Stimulated activated CD4-positive, alpha-beta T cell treated with anti-CD3 and anti-CD28 coated beads, Interleukin-4, amount 100 ng/mL, for 24 hours (primary cell): ENCODE measurements at places on chromosomes 7 and 10.

DNA sequence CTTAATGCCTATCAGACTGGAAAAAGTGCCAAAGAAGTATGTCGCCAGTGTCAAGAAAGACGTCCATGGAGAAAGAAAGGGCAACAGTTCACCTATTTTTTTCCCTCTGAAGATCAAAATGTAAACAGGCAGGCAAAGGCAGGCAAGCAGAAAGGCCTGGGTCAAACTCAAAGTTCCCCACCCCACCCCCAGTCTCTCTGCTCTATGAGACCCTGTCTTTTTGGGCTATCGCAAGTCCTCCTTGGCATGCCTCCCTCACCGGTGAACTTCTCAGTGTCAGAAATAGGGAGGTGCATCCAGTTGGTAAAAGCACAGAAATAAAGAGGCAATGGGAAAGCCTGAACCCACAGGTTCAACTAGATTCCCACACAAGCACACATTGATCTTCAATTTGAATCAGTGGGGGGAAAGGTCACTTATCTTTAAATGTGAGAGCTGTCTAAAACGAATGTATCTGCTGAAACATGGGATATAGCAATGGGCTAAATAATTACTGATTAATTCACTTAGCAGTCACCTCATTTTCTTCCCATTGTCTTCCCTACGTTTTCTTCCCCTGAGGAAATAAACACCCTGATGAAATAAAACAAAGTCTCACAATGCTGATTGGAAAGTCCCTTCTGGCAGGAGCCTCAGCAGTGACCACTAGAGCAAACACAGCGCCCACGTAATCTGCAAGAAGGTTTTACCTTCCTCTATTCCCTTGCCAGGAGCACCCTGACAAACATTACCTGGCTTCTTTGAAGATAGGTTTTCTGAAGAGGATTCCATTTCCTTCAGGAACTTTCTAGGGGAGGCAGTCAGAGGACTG lies 31.1 kb downstream of the JAZF1 start:
- no peak for DNase-seq

DNA sequence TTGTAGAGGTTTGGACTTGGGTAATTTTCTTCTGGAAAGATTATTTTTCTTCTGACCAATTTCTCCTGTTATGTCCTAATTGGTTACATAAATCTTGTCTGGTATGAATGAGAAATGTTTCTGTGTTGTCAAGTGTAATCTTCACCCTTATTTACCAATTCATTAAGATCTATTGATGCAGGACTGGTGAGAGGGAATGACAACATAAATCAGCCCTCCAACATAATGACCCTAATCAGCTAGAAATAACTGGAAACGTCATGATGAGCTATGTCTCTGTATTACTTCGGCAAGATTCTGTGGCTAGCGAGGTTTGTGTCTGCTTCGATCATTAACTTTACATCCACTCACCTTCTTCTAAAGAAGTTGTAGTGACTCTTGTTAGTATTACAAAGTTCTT lies 3.5 kb downstream of the FOXP2 start:
- no peak for DNase-seq

- no peak for DNase-seq
Observed at GRCh38 chr10:98411166-98411565, 3.8 kb downstream of the PYROXD2 start.

GRCh38 chr10:102781090-102781920 lies 37.6 kb downstream of the WBP1L start:
- no peak for DNase-seq

DNA sequence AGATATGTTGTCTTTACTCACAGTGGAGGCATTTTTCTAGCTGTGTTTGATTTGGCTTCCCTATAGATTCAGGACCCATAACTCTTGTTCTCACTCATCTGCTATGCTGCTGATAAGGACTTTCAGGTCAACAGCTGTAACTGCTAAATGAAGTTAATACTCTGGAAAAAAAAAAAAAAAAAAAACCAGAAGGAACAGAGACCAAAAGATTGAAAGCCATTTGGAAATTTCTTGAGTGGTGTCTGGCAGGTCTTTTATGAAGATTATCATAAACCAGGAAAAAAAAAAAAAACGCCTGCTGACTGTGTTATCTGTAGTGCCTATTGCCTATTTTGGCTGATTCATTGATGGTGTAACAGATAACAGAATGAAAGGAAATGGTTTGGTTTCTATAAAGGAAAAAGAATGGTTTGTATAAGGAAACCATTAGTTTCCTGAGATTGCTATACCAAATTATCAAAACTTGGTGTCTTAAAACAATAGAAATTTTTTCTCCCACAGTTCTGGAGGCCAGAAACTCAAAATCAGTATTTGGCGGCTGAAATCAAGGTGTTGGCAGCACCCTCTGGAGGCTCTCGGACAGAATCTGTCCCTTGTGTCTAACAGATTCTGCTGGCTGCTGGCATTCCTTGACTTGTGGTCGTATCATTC lies 60.5 kb upstream of the BET1 start:
- DNase-seq: no peak

GRCh38 chr10:86585037-86585929 lies 63.7 kb upstream of the WAPL start:
- DNase-seq: peak; percentile 75

DNA sequence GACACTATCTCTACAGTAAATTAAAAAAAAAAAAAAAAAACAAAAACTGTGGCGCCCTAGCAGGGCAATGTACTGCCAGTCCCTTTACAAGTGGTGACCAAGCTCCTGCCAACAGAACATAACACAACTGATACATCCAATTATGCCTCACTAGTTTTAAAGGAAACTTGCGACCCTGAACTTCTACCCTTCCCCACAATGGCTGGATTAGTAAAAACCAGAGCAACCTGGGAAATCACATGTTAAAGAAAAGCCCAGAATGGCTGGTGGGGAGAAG lies 16.5 kb downstream of the ATE1 start:
- no peak for DNase-seq

DNA sequence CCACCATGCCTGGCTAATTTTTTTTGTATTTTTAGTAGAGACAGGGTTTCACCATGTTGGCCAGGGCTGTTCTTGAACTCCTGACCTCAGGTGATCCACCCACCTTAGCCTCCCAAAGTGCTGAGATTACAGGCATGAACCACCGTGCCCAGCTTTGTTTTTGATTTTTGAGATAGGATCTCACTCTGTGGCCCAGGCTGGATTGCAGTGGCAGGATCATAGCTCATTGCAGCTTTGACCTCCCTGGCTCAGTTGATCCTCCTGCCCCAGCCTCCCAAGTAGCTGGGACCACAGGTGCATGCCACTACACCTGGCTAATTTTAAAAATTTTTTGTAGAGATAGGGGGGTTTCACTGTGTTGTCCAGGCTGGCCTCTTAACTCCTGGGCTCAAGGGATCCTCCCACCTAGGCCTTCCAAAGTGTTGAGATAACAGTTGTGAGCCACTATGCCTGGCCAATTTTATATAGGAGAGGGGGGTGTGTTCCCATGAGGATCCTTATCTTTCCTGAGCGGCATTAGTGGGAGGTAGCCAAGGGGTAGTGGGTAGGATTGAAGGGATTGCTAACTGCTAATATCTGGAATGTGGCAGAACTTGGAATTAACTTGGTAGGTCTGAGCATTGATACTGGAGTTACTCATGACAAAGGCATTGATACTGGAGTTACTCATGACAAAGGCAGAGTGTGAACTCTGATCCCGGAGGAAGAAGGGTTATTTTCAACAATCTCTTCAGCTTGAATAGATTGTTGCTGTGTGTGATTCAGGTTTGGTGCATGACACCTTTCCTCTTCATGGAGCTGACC lies 1.0 kb upstream of the NOLC1 start:
- DNase-seq: no peak

GRCh38 chr7:151367284-151367683 lies 25.7 kb downstream of the NUB1 start:
- DNase-seq: no peak

DNA sequence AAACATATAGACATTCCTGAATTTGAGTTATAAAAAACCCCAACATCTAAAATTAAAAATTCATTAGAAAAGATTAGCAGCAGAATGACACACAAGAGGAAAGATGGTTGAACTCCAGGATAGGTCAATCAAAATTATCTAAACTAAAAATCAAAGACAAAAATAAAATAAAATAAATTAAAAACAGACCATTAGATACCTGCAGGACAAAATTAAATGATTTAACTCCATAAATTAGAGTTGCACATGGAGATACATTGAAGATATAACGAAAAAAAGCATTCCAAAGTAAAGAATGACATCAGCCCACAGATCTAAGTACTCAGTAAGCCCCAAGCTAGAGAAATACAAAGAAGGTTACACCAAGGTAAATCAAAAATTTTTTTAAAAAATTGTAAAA lies 226.1 kb upstream of the SORCS1 start:
- no peak for DNase-seq

DNA sequence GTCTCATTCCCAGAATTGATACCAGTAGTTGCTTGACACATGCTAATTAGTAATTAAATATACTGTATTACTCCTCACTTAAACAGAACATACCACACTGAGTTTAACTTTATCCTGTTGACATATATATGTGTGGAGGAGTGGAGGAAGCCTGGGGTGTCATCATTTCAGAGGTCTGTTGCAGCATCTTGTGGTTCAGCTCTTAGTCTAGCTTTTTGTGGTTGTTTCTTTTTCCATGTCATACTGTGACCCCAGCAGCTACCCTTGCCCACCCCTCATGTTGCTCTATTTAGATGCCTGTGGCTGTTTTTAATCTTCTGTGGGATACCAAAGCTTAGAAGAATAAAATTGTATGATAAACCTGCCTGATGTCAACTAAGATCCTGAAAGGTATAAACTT lies 875.4 kb downstream of the LRMDA start:
- no peak for DNase-seq
